NCI-H226 (cell line): ENCODE measurements at places on chromosomes 13 and 19.

- DNase-seq: no peak
Measured at GRCh38 chr19:49701271-49701786, 10.4 kb downstream of the CPT1C start.

GRCh38 chr19:27776020-27776419 lies 1436.9 kb downstream of the UQCRFS1 start:
- peak; percentile 67 for DNase-seq

GRCh38 chr13:32588736-32589135 lies 2.5 kb downstream of the PDS5B start:
- no peak for DNase-seq

- DNase-seq: no peak
Measured at GRCh38 chr13:107069108-107069776, 501.3 kb upstream of the ARGLU1 start.

DNA sequence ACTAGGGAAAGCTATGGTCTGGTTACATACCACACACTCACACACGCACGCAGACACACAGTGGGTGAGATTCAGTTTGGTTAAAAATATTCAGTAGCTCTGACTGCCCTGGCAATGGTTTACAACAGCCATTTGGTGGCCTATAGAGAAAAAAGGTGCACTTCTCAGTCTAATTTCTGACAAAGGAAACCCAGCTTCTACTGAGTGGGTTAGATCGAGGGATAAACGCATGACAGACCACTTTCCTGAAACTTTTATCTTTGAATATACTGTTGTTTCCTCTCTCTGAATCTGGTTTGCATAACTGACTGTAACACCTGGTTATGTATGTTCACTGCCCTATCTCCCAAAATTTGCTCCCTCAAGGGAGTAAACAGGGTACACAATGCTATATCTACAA lies 2.5 kb downstream of the LIG4 start:
- DNase-seq: no peak

- peak; percentile 48 for DNase-seq
Measured at GRCh38 chr19:51712461-51713081, 11.2 kb downstream of the HAS1 start.

DNA sequence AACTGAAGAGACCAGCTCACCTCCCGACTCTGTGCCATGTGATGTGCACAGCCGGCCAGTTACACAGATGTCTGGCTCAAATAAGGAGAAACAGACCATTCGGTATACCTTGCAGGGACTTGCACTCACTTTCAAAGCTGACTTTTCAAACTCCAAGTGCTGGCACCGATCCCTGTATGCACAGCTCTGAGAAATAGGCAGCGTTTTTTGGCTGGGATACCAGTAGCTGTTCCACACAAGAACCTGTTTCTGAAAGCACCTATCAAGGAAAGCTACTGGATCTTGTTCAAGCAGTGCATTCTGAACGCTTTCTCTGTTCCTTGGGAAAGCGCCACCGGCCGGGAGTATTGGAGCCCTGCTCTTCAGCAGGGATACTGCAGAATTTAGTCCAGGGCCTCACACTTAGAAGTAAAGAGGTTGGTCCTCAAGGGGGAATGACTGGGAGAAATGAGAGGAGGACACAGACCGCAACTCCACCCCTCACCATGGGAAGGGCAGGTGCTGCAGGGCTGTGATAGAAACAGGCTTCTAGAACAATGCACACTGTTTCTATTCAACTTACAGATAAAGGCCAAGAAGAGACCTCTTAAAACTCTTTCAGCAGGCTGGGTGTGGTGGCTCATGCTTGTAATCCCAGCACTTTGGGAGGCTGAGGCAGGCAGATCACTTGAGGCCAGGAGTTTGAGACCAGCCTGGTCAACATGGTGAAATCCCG lies 53.6 kb upstream of the PABPC3 start:
- no peak for DNase-seq

GRCh38 chr13:33800646-33801186 lies 17.2 kb upstream of the RFC3 start:
- DNase-seq: no peak

DNA sequence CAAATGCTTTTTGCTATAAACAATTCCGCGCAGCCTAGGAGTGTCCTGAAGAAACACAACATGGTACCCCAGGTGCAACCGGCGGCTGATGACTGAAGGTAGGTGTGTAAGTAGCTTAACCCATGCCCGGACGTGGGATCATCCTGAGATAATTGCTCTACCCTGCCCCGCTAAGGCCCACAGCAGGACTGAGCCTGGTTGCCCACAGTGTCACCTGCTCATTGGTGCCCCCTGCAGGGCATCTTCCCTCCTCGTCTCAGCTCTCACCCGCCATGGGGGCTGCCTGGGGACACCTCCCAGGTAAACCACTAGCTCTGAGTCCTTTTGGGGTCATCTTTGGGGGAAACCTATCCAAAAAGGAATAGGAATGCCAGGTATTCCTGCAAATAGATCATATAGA lies 22.3 kb downstream of the TMEM161A start:
- no peak for DNase-seq
